Mammary epithelial cell (primary cell): ENCODE measurements at places on chromosomes 7 and 10.

DNA sequence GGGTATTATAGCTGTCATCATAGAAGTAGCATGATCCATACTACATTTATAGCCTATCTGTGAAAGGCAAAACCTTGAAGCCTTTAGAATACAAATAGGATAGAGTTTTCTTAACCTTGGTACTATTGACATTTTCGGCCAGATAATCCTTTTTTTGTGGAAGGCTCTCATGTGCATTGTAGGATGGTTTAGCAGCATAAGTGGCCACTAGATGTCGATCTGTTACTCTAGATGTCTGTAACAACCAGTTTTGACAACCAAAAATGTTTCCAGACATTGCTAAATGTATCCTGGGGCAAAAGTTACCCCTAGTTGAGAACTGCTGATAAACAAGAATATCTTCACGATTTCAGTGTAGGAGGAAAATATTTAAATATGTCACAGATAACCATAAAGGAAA, 319.4 kb upstream of the GALNT17 start:
- no peak for DNase-seq

- no peak for DNase-seq
Measured at GRCh38 chr10:119140603-119141245, 24.8 kb downstream of the SFXN4 start.

GRCh38 chr10:133528296-133528844, 1.2 kb downstream of the CYP2E1 start:
- peak; percentile 18 for DNase-seq

GRCh38 chr10:65891073-65891981, 1034.5 kb upstream of the LRRTM3 start:
- peak; percentile 9 for DNase-seq

DNA sequence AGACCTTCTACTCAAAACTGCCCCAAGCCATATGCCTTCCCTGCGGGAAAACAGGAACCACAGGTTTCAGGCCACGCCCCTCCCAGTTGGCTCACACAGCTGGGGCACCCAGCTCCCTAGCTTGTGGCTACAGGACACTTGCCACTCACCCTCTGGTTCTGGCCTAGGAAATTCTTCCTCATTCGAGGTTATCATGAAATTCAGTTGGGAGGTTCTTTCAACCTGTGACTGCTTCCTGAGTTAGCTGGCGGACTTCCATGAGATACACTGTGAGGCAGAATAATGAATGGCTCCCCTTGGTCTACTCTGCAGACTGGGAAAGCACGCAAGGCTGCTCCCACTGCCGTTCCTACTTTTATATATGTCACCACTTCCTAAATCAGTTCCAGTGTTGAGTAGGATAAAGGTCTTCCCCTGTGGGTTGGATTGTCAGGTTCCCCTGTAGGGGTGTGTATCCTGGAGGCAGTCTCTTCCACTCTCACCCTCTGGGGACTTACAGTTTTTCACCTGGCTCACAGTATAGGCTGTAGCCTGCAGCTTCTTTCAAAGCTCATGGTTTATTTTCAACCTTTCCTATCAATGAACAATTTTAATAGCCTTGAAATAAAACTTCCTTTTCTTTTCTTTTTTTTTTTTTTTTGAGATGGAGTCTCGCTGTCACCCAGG, 37.0 kb downstream of the GPR22 start:
- peak; percentile 91 for DNase-seq

DNA sequence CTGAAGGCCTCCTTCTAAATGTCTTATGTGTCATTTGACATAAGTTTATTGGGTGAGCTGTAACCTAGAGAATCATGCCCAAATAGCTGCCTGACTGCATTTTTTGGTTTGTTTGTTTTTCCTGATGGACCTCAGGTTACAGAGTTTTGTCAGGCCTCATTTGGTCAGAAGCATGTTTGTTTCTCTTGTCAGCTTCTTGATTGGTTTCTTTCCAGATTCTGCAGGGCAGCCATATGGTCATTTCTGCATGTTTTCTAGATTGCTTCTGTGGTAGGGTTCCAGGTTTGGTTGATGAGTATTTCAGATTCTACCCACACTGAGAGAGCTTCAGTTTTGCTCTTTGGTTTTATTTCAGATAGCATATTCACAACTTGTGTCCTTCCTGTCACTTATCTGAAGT, 28.0 kb downstream of the GLCCI1 start:
- DNase-seq, result peak; percentile 80

GRCh38 chr10:13315361-13315760, 15.5 kb upstream of the PHYH start:
- DNase-seq, result no peak
